H9 (cell line): ENCODE measurements at places on chromosomes 1 and 21. TPM values are rescaled to one million over a fixed set of nuclear protein-coding genes. Genes with fewer than 3 reads are reported as not detected.

- no peak for DNase-seq
These were observed at the start of gene SAMD13 for GRCh38 chr1:84301004-84301784. Gene SAMD13 (plus strand): TSS chr1:84301708. CDS start chr1:84303235, 1,527 bp downstream.

DNA sequence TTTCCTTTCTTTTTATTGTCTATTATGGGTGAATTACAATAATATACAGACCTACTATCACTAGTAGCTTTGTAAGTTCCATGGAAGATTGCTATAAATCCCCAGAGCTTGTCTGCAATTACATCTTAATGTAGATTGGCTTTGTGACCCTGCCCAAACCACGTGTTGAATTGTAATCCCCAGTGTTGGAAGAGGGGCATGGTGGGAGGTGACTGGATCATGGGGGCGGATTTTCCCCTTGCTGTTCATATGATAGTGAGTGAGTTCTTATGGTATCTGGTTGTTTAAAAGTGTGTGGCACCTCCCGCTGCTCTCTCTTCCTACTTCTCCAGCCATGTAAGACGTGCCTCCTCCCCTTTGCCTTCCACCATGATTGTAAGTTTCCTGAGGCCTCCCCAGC is 34.9 kb upstream of the CDC42BPA start:
- DNase-seq, result no peak

- no peak for DNase-seq
These were observed 116.4 kb downstream of the OLFML2B start for GRCh38 chr1:161907265-161907664.

- DNase-seq, result no peak
These were observed 17.7 kb upstream of the TBX15 start for GRCh38 chr1:119005724-119006405.

The FAM43B gene
- 0.20 and 0.22 TPM in 2 replicates for total RNA-seq
